ENCODE measurements at places on chromosomes 4 and X.

- DNase-seq: no peak
These were observed 954.3 kb downstream of the PCDH7 start for GRCh38 chr4:31674313-31674947.

DNA sequence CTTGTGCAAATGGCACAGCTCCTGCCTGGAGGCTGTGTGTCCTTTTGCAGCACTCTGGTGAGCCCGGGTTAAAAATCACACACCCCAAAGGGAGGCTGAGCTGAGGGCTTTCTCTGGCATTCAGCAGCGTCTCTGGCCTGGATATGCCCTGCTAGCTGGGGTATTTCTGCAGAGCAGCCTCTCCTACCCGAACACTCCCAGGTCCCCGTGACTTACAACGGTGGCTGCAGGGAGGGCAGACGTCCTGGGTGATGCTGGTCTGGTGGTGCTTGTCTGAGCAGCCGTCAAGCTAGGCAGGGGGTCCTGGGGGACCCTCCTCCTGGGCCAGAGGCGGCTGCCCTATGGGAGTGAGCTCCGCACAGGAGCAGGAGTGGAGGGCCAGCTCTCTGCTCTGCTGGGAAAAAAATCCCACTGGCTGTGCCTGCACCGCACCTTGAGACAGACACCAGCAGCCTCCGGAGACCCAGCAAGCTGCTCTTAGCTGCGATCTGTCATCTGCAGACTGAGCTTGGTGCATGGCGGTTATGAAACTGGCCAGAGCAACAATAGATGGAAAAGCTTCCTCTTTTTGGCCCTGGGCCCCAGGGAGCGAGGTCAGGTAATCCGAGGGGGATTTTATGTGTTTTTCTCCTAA lies 41.3 kb upstream of the ASMTL start:
- DNase-seq: no peak

- DNase-seq: no peak
These were observed 55.3 kb downstream of the FANCB start for GRCh38 chrX:14817571-14817970.

- DNase-seq: no peak
These were observed 63.4 kb downstream of the GPR50 start for GRCh38 chrX:151239751-151240150.

GRCh38 chrX:96771486-96771885 lies 86.8 kb downstream of the DIAPH2 start:
- no peak for DNase-seq

GRCh38 chr4:142297313-142297712 lies 548.8 kb downstream of the INPP4B start:
- no peak for DNase-seq

GRCh38 chrX:18031726-18032375 lies 170.8 kb upstream of the RAI2 start:
- DNase-seq: no peak

GRCh38 chr4:185779517-185779916 lies 32.5 kb downstream of the SORBS2 start:
- no peak for DNase-seq

GRCh38 chrX:70013466-70014381 lies 36.0 kb downstream of the AWAT2 start:
- no peak for DNase-seq

DNA sequence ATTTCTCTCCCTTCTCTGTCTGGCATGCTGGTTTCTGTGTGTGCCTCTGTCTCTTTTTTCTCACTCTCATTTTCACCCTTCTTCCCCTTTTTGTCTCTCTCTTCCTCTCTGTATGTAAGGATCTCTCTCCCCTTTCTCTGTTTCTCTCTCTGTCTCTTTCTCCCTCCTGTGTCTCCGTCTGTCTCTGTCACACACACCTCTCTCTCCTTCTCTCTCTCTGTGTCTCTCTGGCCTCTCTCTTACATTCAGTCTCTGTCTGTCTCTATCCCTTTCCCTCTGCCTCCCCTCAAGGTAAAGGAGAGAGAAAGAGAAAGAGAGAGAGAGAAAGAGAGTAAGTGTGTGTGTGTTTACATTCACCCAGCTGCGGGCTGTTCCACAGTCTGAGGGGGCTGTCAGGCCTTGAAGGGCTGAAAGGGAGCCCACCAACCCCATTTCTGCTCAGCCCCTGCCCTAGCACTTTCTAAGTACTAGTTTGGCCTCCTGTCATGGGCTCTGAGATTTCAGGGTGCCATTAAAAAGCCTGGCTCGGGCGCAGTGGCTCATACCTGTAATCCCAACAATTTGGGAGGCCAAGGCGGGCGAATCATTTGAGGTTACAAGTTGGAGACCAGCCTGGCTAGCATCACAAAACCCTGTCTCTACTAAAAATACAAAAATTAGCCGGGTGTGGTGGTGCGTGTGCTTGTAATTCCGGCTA lies 9.6 kb upstream of the TSPYL2 start:
- DNase-seq: no peak

- DNase-seq: no peak
These were observed 36.0 kb downstream of the STIM2 start for GRCh38 chr4:26896636-26897035.

- DNase-seq: no peak
These were observed 94.1 kb upstream of the ACSL4 start for GRCh38 chrX:109826954-109827708.

GRCh38 chr4:167419468-167420140 lies 185.3 kb upstream of the SPOCK3 start:
- DNase-seq: no peak
